NCI-H2081 (cell line): ENCODE measurements at places on chromosomes 5 and 9.

- DNase-seq = no peak
Observed at GRCh38 chr5:5066276-5067186, 73.6 kb upstream of the ADAMTS16 start.

GRCh38 chr5:145752534-145752933, 82.6 kb downstream of the PRELID2 start:
- no peak for DNase-seq

DNA sequence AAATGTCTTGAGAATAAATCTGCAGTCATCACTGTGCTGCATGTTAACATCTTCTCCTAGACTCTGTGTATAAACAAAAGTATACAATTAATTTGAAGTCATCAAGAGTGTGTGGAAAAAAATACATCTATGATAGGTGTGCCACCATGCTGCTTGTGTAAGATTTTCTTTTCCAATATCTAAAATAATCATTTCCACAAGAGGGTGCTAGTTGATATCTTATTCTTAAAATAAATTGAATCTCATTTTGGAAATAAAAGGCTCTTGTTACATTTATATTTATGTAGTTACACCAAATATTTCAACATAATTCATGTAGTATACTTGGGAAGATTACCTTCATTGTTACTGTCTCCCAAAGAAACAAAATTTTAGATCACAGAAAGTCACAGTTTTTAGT, 14.1 kb upstream of the MOCS2 start:
- DNase-seq = no peak

- DNase-seq = no peak
Observed at GRCh38 chr5:168974082-168974481, 326.9 kb downstream of the SLIT3 start.

DNA sequence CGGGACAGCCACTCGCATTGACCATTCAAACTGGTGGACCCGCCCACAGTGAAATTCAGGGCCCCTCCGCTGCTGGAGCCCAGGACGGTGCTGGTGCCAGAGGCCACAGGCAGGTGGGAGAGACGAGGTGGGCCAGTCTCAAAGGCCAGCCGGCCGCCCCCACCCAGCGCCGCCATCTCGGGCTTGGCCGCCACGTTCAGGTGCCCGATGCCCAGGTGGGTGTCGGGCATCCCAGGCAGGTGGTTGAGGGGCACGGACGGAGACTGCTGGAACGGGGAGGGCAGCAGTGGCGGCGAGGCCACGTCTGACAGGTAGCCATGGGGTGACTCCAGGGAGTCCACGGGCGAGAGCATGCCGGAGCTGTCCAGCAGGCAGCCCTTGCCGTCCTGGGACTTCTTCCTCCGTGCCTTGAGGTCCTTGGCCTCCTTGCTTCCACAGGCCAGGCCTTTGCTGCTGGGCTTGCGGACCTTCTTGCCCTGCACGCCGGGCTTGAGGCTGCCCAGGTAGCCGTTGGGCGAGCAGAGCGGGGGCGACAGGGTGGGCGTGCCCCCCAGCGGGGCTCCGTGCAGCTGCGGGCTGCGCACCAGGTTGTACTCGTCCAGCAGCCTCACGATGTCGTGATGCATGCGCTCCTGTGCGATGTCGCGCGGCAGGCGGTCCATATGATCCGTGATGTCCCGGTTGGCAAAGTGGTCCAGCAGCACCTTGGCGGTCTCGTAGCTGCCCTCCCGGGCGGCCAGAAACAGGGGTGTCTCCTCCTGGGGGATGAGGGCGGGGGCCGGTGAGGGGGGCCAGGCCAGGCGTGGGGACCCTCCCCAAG, 14.2 kb upstream of the SEC16A start:
- DNase-seq = no peak

DNA sequence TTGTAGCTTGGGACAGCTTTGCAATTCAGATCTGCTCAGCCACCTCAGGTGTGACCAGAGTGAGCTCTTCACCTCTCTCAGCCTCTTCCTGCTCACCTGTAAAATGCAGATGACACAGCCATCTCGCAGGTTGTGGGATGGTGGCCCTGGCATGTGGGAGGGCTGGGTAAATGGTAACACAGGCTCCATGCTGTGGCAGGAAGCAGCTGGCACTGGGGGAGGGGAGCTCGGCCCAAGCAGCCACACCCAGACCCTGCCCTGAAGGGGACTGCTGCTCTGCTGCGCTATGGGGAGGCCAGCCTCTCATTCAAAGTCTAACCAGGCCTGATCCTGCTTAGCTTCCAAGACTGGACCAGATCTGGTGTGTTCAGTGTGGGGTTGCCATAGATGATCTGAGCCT, 24.1 kb downstream of the PHF2 start:
- DNase-seq = peak; percentile 86

GRCh38 chr5:11429254-11429653, 475.0 kb downstream of the CTNND2 start:
- peak; percentile 27 for DNase-seq

- DNase-seq = no peak
Observed at GRCh38 chr9:87581513-87581912, 83.8 kb downstream of the DAPK1 start.

DNA sequence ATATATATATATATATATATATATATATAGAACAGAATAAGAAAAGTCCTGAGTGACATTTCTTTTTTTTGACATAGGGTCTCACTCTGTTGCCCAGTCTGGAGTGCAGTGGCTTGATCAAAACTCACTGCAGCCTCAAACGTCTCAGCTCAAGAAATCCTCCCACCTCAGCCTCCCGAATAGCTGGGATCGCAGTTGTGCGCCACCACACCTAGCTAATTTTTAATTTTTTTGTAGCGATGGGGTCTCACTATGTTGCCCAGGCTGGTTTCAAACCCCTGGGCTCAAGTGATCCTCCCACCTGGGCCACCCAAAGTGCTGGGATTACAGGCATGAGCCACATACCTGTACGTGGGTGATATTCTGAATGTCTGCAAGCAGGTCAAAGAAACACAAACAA, 48.3 kb downstream of the SPRY4 start:
- DNase-seq = no peak
